Stomach (tissue), 19 donors: ENCODE measurements at places on chromosomes 4 and X. TPM values are rescaled to one million over a fixed set of nuclear protein-coding genes. Genes with fewer than 3 reads are reported as not detected.

The TRAM1L1 gene
- 1.7 TPM for polyA plus RNA-seq

The XG gene
- polyA plus RNA-seq: not detected

The S100G gene
- polyA plus RNA-seq: not detected

The RHOXF2B gene
- polyA plus RNA-seq: not detected

The MAP7D2 gene
- polyA plus RNA-seq: 1.4 TPM

The RASL11B gene
- 1.8 TPM for polyA plus RNA-seq

The AKAP14 gene
- polyA plus RNA-seq: not detected

The SHROOM3 gene
- 6.1 TPM for polyA plus RNA-seq

The SRPX gene
- polyA plus RNA-seq: 59.0 TPM

The CLCN4 gene
- polyA plus RNA-seq: 0.68 TPM

The USP26 gene
- polyA plus RNA-seq: not detected

The CLDN22 gene
- polyA plus RNA-seq: 0.30 TPM

The NDNF gene
- 1.4 TPM for polyA plus RNA-seq

The PHOX2B gene
- polyA plus RNA-seq: 0.48 TPM

The EXOC1L gene
- not detected for polyA plus RNA-seq

The SLC16A2 gene
- polyA plus RNA-seq: 3.8 TPM

The GPR143 gene
- polyA plus RNA-seq: 0.93 TPM

The FGF16 gene
- polyA plus RNA-seq: not detected
